ENCODE measurements at places on chromosomes 6 and 20. TPM values are rescaled to one million over a fixed set of nuclear protein-coding genes. Genes with fewer than 3 reads are reported as not detected.

The SLC24A3 gene
- not detected for total RNA-seq

The MOCS1 gene
- total RNA-seq, result 2.5 TPM

The LSM2 gene
- 144 TPM for total RNA-seq

The CALHM6 gene
- total RNA-seq, result 1.4 TPM

The EYS gene
- total RNA-seq, result not detected

The JPH2 gene
- total RNA-seq, result 0.59 TPM

The MAFB gene
- total RNA-seq, result 0.17 TPM

The CCN6 gene
- total RNA-seq, result not detected

The FOXS1 gene
- total RNA-seq, result not detected

The HUS1B gene
- 0.71 TPM for total RNA-seq

DNA sequence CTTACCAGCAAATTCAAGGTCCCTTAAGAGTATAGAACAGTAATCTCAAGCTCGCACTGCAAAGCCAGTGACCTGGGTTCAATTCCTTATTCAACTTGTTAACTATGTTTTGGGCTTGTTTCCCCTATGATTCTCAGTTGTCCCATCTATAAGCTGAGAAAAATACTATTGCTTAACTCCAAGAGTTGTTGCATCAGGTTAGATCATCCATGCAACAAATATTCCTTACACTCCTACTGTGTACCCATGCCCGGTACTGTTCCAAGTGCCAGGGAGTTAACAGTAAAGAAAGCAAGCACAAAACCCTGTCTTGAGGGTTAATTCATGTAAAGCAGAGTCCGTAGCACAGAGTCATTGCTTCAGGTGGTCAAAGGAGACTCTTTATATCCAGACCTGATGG is 247.3 kb downstream of the MAFB start:
- DNase-seq, result no peak
- H3K27me3 ChIP-seq, result peaks cover 52% of the 10 kb centered on the region
- H3K36me3 ChIP-seq, result no peaks in the 10 kb centered on the region
- H3K4me1 ChIP-seq, result no peaks in the 10 kb centered on the region
- no peak overlapping the region for H3K27ac ChIP-seq

- H3K4me1 ChIP-seq, result peaks cover 15% of the 10 kb centered on the region
- DNase-seq, result no peak
- no peaks in the 10 kb centered on the region for H3K27me3 ChIP-seq
- no peaks in the 10 kb centered on the region for H3K36me3 ChIP-seq
- H3K27ac ChIP-seq, result no peak overlapping the region
Measured at GRCh38 chr6:116408491-116408890, 37.7 kb downstream of the DSE start.

DNA sequence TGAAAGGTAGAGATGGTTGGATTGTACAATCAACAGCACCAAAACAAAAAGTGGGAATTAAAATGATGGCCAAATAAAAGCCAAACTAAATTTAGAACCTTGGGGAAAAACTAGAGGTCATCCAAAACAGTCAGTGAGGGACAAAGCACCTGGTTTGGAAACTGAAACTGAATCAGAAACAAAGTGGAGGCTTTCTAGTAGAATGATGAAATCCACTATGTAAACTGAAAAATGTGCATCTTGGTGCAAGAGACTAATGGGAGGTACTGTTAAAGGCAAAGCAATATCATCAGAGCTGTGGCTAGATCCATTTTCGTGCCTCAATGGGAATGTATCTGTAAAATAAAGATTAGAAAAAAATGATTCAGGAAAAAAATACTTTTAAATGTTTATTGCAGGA is 380.0 kb upstream of the GJE1 start:
- peak overlapping the region; percentile 35 for H3K27ac ChIP-seq
- H3K27me3 ChIP-seq, result no peaks in the 10 kb centered on the region
- peaks cover 19% of the 10 kb centered on the region for H3K4me1 ChIP-seq
- no peaks in the 10 kb centered on the region for H3K36me3 ChIP-seq

DNA sequence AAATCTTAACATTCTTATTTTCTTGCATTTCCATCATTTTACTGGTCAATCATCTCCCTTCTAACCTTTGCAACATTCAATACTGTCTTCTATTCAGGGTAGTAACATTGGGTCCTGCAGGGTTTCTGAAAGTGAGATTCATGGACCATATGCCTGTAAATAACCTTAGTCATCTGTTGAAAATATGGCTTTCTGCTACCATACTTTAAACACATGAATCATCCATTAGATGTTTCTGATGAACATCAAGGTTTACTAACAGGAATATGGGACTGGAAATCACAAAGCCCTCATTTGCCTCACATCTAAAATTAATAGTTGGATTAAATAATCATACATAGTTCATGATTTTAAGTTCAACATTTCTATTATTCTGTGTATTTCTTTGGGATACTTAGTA is 475.9 kb upstream of the MARCKS start:
- no peaks in the 10 kb centered on the region for H3K4me1 ChIP-seq
- no peak for DNase-seq
- H3K27me3 ChIP-seq, result no peaks in the 10 kb centered on the region
- no peaks in the 10 kb centered on the region for H3K36me3 ChIP-seq
- H3K27ac ChIP-seq, result no peak overlapping the region
- H3K4me3 ChIP-seq, result no peak overlapping the region

DNA sequence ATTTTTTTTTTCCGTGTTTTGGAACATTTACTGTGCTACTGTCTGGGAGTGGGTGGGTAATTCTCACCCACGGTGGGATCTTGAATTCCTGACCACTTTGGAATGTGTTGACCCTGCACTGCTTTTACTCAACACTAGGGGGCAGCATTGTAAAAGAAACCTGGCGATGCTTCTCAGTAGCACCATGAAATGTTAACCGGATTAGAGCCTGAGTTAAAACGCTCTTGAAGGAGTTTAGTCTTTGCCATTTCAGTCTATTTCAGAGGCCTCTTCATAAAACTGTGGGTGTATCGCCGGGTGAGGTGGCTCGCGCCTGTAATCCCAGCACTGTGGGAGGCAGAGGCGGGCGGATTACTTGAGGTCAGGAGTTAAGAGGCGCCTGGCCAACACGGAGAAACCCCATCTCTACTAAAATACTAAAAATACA is 114.4 kb upstream of the PRND start:
- H3K36me3 ChIP-seq, result no peaks in the 10 kb centered on the region
- H3K4me1 ChIP-seq, result no peaks in the 10 kb centered on the region
- DNase-seq, result peak; percentile 39
- peaks cover 86% of the 10 kb centered on the region for H3K27me3 ChIP-seq
- no peak overlapping the region for H3K27ac ChIP-seq
- H3K4me3 ChIP-seq, result no peak overlapping the region

GRCh38 chr6:3446184-3446583 is 10.7 kb downstream of the SLC22A23 start:
- H3K36me3 ChIP-seq, result no peaks in the 10 kb centered on the region
- H3K27me3 ChIP-seq, result peaks cover 22% of the 10 kb centered on the region
- no peak overlapping the region for H3K27ac ChIP-seq
- no peak overlapping the region for H3K4me3 ChIP-seq

- H3K27me3 ChIP-seq, result peaks cover 87% of the 10 kb centered on the region
- H3K36me3 ChIP-seq, result no peaks in the 10 kb centered on the region
- no peak for DNase-seq
- H3K4me3 ChIP-seq, result no peak overlapping the region
- no peaks in the 10 kb centered on the region for H3K4me1 ChIP-seq
Measured at GRCh38 chr20:58568126-58568482, 52.9 kb upstream of the APCDD1L start.

DNA sequence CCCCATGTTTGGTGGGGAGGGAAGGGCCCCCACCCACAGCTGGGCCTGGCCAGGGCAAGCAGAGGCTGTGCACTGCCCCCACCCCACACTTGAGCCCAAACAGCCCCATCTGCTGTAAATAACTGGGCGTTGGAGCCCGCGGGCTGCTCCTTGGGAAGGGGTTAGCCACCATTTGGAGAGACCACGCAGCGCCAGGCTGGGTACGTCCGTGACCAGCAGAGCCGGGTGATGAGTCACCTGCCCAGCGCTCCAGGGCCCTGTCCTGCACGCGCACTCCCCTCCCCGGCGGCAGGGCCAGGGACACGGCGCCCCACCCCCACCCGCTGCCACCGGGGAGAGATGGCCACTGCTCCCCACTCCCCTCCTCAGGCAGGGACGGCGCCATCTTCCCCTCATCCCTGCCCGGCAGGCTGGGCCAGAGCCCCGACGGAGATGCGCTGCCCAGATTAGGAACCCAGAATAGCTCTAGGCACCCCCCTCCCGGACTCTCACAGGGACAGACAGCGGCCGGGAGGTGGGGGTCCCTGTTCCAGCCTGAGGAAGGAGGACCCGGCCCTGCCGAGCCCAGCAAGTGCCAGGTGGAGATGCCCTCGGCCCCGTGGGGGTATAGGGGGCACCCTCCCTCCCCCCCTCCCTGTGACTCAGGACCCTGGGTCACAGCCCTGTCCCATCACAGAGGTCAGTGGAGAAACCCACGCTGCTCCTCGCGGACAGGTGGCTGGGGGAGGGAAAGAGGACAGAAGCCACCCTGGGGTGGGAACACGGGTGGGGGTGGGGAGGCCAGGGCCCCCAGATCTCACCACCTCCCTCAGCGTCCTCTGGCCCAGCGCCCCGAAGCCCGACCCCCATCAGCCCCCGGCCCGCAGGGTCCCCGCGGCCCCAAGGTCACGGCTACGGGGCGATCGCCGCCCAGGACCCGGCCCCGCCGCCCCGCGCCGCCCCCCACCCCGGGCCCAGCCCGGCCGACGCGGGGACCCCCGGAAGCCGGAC is 642 bp downstream of the EEF1A2 start:
- H3K4me3 ChIP-seq, result peak overlapping the region; percentile 75
- peaks cover 46% of the 10 kb centered on the region for H3K36me3 ChIP-seq

GRCh38 chr6:132227904-132228303 is 173.4 kb downstream of the MOXD1 start:
- no peak overlapping the region for H3K27ac ChIP-seq
- no peak for DNase-seq
- no peaks in the 10 kb centered on the region for H3K27me3 ChIP-seq
- H3K4me3 ChIP-seq, result no peak overlapping the region

DNA sequence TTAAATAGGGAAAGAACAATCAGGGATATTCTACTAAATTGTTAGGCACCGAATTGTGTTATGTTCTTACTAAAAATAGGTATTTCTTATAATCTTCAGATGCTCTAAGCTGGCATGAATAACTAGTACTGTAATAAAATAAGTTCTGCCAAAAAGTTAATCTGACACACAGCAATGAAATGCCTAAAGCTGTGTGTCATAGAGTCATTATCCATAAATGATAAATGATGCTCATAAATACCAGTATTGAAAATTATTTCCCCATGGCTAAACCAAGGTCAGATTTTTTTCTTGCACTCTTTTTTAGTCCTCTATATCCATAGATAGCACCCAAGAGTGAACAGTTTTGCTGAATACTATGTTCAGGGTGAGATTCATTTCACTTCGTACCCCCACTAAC is 11.7 kb upstream of the PRIM2 start:
- no peak overlapping the region for H3K4me3 ChIP-seq
- H3K27me3 ChIP-seq, result no peaks in the 10 kb centered on the region
- H3K36me3 ChIP-seq, result no peaks in the 10 kb centered on the region
- no peak for DNase-seq
- H3K4me1 ChIP-seq, result no peaks in the 10 kb centered on the region

- no peaks in the 10 kb centered on the region for H3K27me3 ChIP-seq
- H3K27ac ChIP-seq, result no peak within 1 kb of the TSS
- H3K36me3 ChIP-seq, result no peaks in the 10 kb centered on the region
- peak within 1 kb of the TSS; percentile 56 for H3K4me3 ChIP-seq
- peaks cover 12% of the 10 kb centered on the region for H3K4me1 ChIP-seq
Measured at GRCh38 chr6:138795809-138796603, at the start of gene ECT2L. ECT2L (plus strand) TSS chr6:138796087; CDS start chr6:138813275, 17,188 bp downstream.

- H3K4me3 ChIP-seq, result no peak overlapping the region
- H3K4me1 ChIP-seq, result no peaks in the 10 kb centered on the region
- no peaks in the 10 kb centered on the region for H3K27me3 ChIP-seq
- peaks cover 20% of the 10 kb centered on the region for H3K36me3 ChIP-seq
Measured at GRCh38 chr20:41170386-41171105, 33.2 kb downstream of the PLCG1 start.

DNA sequence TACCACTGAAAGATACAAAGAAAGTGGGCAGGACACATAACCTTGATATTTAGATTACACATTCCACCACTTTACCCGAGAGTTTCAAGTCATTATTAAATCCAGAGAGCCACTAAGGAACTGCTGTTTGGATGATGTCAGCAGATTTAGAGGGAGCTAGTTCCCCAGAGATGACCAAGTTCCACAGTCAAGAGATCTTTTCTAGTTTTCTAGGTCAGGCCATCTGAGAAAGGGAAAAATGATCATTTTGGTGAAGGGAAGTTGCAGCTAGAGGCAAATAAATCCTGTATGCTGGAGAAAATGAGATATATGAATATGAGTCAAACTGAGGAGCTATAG is 147.8 kb downstream of the HS3ST5 start:
- DNase-seq, result no peak
- no peaks in the 10 kb centered on the region for H3K27me3 ChIP-seq
- H3K4me1 ChIP-seq, result no peaks in the 10 kb centered on the region
- no peak overlapping the region for H3K27ac ChIP-seq

GRCh38 chr20:17953935-17954334 is 14.7 kb downstream of the SNX5 start:
- no peak for DNase-seq
- no peaks in the 10 kb centered on the region for H3K27me3 ChIP-seq
- H3K4me3 ChIP-seq, result no peak overlapping the region
- H3K36me3 ChIP-seq, result peaks cover 18% of the 10 kb centered on the region
- H3K4me1 ChIP-seq, result no peaks in the 10 kb centered on the region
- H3K27ac ChIP-seq, result no peak overlapping the region

DNA sequence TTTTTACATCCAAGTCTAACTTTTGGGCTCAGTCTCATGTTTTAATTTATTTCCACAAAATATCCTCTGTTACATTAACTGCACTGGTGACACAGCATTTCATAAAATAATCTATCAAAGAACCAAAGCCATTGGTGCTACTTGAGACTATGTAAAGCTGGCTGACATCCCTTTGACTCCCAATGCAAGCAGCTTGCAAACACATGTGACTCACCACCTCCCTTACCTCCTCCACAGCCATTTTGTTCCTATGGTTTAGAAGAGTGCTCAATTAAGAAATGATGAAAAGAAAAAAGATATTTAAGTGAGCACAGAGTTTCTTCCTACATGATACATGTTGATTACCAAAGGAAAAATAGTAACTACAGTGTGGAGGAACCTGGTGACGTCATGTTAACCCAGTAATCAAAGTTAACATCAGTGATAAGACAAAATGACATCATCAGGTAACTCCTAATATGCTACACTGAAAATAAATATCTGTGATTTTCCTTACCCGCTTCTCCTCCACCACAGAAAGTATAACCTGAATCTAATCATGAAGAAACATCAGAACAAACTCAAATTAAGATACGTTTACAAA is 53.3 kb upstream of the LGSN start:
- H3K36me3 ChIP-seq, result no peaks in the 10 kb centered on the region
- H3K27ac ChIP-seq, result no peak overlapping the region
- H3K4me3 ChIP-seq, result no peak overlapping the region
- H3K27me3 ChIP-seq, result no peaks in the 10 kb centered on the region
- H3K4me1 ChIP-seq, result no peaks in the 10 kb centered on the region
